ENCODE measurements at places on chromosomes 5 and 9.

DNA sequence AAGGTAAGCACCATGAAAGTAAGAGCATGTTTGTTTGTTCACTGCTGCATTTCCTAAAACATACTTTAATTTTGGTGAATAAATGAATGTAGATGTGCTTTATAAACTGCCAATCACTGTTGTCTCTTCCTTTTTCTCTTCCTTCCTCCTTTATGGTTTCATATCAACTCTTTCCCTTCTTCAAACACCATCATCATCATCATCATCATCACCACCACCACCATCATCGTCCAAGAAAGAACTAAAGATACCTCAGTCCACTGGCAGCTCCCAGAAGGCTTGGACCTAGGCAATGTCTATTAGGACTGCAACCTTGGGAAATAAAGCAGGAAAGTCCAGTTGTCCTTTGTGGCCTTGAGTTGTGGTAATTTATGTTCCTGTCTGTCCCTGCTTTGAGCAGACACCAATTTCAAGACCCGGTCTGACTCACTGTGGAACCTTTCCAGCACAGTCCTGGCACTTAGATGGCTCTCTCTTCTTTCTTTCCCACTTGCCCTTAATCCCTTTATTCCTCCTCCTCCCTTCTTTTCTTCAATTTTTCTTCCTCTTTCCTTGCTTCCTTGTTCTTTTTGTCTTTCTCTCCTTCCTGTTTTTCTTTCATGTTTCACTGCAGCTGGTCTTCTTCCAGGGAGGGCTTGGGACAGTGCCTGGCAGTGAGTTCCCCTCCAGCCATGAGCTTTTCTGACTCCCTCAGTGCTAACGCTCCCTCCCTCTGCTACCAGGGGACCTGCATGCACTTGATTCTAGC is 99.3 kb downstream of the ANGPTL2 start:
- peaks cover 34% of the 10 kb centered on the region for H3K4me1 ChIP-seq
- H3K27me3 ChIP-seq, result no peaks in the 10 kb centered on the region
- no peaks in the 10 kb centered on the region for H3K36me3 ChIP-seq
- H3K27ac ChIP-seq, result peak overlapping the region; percentile 99

- no peak for DNase-seq
- H3K27ac ChIP-seq, result no peak overlapping the region
- H3K4me1 ChIP-seq, result peaks cover 21% of the 10 kb centered on the region
- no peaks in the 10 kb centered on the region for H3K36me3 ChIP-seq
Observed at GRCh38 chr5:75666801-75667200, 50.4 kb downstream of the POC5 start.

DNA sequence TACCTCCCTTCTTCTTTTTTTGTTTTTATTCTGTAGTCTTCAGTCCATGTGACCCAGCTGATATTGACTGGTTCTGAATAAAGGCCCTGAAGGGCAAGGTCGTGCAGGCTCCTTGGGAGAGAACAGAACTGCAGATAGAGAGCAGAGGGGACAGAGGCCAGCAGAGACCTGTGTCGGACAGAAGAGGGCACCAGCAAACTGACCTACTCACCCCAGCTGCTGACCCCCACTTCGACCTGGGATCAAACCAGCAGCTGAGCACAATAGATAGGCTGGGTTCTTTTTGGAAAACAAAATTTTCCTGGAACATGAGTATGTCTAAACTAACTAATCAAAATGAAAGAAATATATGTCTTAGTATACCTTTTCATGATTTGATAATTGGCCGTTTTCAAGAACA is 695.1 kb downstream of the NR2F1-AS1 start:
- no peaks in the 10 kb centered on the region for H3K4me1 ChIP-seq
- no peak for DNase-seq
- no peak overlapping the region for H3K4me3 ChIP-seq
- H3K36me3 ChIP-seq, result no peaks in the 10 kb centered on the region
- H3K27me3 ChIP-seq, result no peaks in the 10 kb centered on the region

DNA sequence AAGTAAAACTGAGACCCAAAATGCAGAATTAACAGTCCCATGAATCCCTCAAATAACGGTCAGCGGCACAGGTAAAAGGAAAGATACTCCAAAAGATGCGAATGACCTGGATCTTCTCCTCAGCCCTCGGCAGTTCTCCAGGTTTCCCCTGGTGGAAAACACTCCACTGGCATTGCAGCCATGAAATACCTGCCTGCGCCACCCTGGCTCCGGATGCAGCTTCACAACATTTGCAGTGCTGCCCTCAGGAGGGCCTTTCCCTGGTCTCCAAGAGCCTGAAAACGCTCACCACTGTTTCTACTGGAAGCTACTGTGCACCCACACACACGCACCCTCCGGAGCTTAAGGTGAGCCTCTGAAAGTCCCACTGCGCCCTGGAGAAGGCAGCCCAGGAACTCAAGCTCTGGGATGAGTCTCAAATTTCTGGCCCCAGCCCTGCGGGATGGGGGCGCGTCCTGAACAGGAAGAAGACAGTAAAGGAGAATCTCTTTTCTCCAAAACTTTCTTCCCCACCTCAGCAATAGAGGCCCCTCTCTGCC is 612 bp downstream of the UGT3A2 start:
- no peak overlapping the region for H3K4me3 ChIP-seq
- no peaks in the 10 kb centered on the region for H3K36me3 ChIP-seq
- no peaks in the 10 kb centered on the region for H3K4me1 ChIP-seq
- no peaks in the 10 kb centered on the region for H3K27me3 ChIP-seq
- DNase-seq, result no peak

DNA sequence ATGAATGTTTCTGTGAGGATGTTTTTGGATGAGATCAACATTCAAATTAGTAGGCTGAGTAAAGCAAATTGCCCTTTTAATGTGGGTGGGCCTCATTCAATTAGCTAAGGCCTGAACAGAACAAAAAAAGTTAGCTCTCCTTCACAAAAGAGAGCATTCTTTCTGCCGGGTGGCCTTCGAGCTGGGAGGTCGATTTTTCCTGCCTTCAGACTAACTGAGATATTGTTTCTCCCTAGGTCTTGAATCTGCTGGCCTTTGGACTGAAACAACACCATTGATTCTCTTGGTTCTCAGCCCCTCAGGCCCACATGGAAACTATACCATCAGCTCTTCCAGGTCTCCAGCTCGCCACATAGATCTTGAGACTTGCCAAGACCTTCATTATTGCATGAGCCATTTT is 29.1 kb upstream of the FREM1 start:
- no peaks in the 10 kb centered on the region for H3K36me3 ChIP-seq
- DNase-seq, result no peak
- no peak overlapping the region for H3K4me3 ChIP-seq
- no peak overlapping the region for H3K27ac ChIP-seq
- peaks cover 2% of the 10 kb centered on the region for H3K4me1 ChIP-seq

- no peaks in the 10 kb centered on the region for H3K4me1 ChIP-seq
- no peak overlapping the region for H3K4me3 ChIP-seq
- no peaks in the 10 kb centered on the region for H3K36me3 ChIP-seq
- no peaks in the 10 kb centered on the region for H3K27me3 ChIP-seq
- no peak for DNase-seq
- no peak overlapping the region for H3K27ac ChIP-seq
Observed at GRCh38 chr5:149667084-149667828, 62.9 kb upstream of the PPARGC1B start.

DNA sequence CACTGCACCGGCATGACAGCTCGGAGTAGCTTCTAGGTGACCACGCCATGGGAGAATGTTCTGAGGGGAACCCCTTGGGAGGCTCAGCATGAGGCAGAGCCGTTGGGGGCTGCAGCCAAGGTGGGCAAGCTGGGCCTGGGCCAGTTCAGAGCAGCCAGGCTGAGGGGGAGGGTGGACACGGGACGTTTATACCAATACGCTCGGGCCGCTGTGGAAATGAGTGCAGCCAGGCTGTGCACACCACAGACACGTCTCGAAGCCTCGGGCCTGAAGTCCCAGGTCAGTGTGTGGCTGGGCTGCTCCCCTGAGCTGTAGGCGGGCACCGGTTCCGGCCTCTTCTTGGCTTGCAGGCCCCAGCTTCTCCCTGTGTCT is 28.9 kb upstream of the SLC12A7 start:
- no peaks in the 10 kb centered on the region for H3K4me1 ChIP-seq
- DNase-seq, result no peak
- no peaks in the 10 kb centered on the region for H3K36me3 ChIP-seq

- H3K4me3 ChIP-seq, result no peak overlapping the region
- H3K27ac ChIP-seq, result no peak overlapping the region
- H3K27me3 ChIP-seq, result no peaks in the 10 kb centered on the region
- no peaks in the 10 kb centered on the region for H3K36me3 ChIP-seq
- peaks cover 16% of the 10 kb centered on the region for H3K4me1 ChIP-seq
Observed at GRCh38 chr5:109739741-109740728, 50.3 kb downstream of the MAN2A1 start.

- no peaks in the 10 kb centered on the region for H3K4me1 ChIP-seq
- no peak for DNase-seq
- no peaks in the 10 kb centered on the region for H3K27me3 ChIP-seq
- H3K4me3 ChIP-seq, result no peak overlapping the region
- no peak overlapping the region for H3K27ac ChIP-seq
Observed at GRCh38 chr5:178192244-178192643, 5.1 kb upstream of the GMCL2 start.

- peak; percentile 90 for DNase-seq
- no peaks in the 10 kb centered on the region for H3K27me3 ChIP-seq
- H3K27ac ChIP-seq, result no peak overlapping the region
Observed at GRCh38 chr5:143177263-143177983, 226.1 kb downstream of the NR3C1 start.

- DNase-seq, result no peak
- no peaks in the 10 kb centered on the region for H3K27me3 ChIP-seq
Observed at GRCh38 chr9:26802921-26803320, 89.7 kb downstream of the CAAP1 start.

- H3K27me3 ChIP-seq, result no peaks in the 10 kb centered on the region
- no peak overlapping the region for H3K27ac ChIP-seq
- H3K4me3 ChIP-seq, result no peak overlapping the region
- peaks cover 10% of the 10 kb centered on the region for H3K4me1 ChIP-seq
- DNase-seq, result no peak
Observed at GRCh38 chr5:87095787-87096186, 171.9 kb upstream of the RASA1 start.

DNA sequence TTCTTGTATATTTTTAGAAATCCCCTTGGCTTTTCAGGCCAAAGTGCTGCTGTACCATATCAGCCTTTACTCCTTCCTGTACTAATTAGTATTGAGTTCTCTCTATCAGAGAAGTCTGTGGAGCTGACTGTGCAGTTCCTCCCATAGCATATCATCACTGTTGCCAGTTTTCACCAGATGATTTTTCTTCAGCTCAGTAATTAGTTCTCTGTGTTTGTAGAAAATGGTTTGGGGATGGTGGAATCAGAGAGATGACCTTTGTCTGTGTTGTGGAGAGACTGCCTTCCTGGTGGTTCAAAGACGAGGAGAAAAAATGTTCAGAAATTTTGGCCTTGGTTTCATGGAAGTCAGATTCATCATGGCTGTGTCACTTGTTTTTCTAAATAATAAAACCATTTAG is 227.5 kb upstream of the ACTBL2 start:
- H3K36me3 ChIP-seq, result no peaks in the 10 kb centered on the region
- H3K4me3 ChIP-seq, result no peak overlapping the region
- H3K4me1 ChIP-seq, result no peaks in the 10 kb centered on the region
- no peaks in the 10 kb centered on the region for H3K27me3 ChIP-seq

DNA sequence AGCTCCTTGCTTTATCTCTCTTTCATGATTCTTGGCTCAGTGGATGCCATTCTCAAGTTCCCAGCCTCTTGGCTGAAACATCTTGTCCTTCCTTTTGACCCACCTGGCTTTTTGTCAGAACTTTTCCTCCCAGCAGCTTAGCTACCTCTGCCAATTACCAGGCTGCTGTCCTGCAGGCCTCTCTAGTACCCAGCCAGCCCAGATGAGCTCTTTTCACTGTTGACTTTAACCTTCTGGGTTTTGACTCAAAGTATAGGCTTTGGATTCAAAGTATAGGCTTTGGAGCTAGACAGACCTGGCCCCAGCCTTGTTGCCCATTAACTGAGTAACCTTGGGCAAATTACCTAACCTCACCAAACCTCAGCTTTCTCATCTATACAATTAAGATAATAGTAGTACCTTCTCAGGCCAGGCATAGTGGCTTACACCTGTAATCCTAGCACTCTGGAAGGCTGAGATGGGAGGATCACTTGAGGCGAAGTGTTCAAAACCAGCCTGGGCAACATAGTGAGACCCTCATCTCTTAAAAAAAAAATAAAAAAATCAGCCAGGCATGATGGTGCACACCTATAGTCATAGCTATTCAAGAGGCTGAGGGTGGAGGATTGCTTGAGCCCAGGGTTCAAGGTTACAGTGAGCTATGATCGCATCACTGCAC is 6.6 kb upstream of the TMEFF1 start:
- no peak overlapping the region for H3K4me3 ChIP-seq
- peaks cover 29% of the 10 kb centered on the region for H3K4me1 ChIP-seq

- H3K4me1 ChIP-seq, result no peaks in the 10 kb centered on the region
- no peak overlapping the region for H3K4me3 ChIP-seq
- no peak overlapping the region for H3K27ac ChIP-seq
- no peak for DNase-seq
- no peaks in the 10 kb centered on the region for H3K27me3 ChIP-seq
Observed at GRCh38 chr9:137781906-137782585, 95.5 kb upstream of the CACNA1B start.

DNA sequence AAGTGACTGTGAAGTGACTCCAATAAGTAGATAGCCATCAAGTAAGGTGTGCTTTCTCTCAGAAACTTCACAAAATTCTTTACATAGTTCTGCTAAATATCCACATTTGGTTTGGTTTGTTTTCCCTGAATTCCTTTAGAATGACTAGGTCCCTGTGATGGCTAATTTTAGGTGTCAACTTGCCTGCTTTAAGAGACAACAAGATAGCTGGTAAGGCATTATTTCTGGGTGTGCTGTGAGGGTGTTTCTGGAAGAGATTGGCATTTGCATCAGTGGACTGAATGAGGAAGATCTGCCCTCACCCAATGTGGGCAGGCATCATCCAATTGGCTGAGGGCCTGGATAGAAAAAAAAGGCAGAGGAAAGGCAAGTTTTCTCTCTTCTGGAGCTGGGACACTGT is 8.3 kb upstream of the PTBP3 start:
- H3K4me3 ChIP-seq, result no peak overlapping the region
- no peak for DNase-seq
- no peaks in the 10 kb centered on the region for H3K4me1 ChIP-seq

DNA sequence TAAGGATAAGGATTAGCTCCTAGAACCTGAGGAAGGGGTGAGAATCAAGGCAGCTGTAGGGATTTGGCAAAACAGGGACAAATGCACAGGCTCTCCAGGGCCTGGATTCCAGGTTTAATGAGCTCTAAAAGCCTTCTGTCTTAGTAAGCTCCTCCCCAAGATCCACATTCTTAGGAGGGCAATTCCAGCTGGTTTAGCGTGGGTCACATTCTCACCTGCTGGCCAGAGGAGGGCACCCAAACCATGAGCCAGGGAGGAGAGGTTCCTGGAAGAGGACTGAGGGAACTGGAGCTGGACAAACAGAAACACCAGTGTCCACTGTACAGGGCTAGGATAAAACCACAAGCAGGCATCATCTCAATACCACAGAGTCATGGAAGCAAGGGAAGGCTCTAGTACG is 480.0 kb downstream of the CCDC171 start:
- H3K4me3 ChIP-seq, result no peak overlapping the region
- H3K4me1 ChIP-seq, result no peaks in the 10 kb centered on the region
- no peaks in the 10 kb centered on the region for H3K36me3 ChIP-seq
- no peak for DNase-seq
- H3K27me3 ChIP-seq, result no peaks in the 10 kb centered on the region
- no peak overlapping the region for H3K27ac ChIP-seq
